ENCODE measurements at places on chromosomes 11 and 22.

DNA sequence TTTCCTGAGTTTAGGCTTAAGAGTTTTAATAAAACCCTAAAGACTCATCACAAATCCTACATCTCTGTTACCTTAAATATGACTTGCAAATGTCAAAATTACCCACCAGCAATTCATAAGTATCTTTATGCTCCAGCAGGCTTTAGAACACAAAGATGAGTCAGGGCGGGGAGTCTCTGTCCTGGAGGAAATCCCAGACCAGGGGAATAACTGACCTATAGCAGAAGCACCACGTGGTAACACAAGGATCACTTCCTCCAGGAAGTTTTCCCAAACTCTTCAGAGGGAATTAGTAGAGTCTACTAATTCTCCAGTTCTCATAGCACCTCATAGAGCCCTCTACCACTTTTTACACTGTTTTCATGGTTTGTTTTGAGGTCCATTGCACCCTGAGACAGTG, 217.0 kb downstream of the NAV2 start:
- no peak for DNase-seq

GRCh38 chr11:76654298-76654851, 16.2 kb downstream of the LRRC32 start:
- DNase-seq: no peak

GRCh38 chr22:29139965-29140782, 65.5 kb upstream of the EMID1 start:
- no peak for DNase-seq

GRCh38 chr22:24433828-24434470, 6.5 kb downstream of the ADORA2A start:
- peak; percentile 44 for DNase-seq

GRCh38 chr11:115521825-115522224, 17.6 kb upstream of the CADM1 start:
- DNase-seq: no peak

- no peak for DNase-seq
Observed at GRCh38 chr11:134639586-134640330, 227.7 kb upstream of the B3GAT1 start.

DNA sequence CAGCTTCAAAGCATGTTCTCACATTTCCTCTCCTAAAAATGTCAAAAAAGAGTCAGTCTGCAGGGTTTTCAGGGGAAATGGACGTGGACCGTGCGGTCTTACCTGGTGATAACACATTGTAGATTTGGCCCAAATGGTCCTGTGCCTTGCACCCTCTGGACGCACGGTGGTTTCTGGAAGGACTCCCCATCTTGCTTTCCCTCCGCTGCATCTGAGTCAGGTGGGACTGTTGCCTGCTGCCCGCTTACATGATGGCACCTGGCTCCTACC, 1290.1 kb downstream of the TBC1D22A start:
- no peak for DNase-seq

GRCh38 chr11:70713988-70714665, 315.8 kb downstream of the CTTN start:
- no peak for DNase-seq

DNA sequence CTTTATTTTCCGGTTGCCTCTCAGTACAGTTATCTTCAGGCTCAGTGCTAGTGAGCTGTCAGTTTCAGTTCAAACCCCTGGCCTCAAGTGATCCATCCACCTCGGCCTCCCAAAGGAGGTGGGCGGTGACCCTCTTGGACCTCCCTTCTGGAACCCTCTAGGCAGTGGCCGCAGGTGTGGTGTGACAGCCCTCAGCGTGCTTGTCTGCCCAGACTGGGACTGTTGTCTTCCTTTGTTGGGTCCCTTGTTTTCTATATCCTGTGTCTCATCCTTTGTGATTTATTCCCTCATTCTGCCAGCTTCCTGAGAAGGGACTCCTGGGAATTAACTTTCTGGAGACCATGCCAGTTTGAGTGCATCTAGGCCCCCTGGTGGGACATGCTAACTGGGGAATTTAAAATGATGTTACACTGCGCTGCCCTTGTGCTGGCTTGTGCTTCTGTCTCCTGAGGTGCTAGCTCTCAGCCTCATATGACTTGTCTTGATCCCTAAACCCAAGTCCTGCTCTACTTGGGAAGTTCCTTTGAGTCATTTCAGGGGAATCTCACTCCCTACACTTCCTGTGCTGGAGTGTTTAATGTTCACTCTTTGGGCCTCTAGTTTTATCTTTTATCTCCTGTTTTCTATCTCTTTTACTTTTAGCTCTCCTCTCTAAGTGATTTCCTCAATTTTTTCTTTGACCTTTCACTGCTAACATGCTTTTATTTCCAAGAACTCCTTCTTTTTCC, 19.4 kb downstream of the MED15 start:
- no peak for DNase-seq

DNA sequence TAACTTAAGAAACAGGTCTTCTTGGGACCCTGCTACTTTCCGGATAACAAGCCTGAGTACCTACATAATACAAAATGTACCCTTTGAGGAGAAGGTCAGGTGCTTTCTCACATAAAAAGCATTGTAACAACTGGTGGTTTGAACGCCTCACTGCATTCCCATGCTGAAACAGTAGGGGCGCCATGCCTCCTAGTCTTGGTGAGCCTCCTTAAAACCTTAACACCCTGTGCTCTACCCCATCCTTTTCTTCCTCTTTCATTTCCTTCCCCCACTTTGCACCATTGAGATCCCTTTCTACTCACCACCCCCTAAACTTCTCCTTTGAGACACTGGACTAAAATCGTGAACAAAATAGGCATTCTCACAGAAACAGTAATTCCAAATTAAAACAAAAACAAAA, 729.3 kb downstream of the NTM start:
- no peak for DNase-seq

DNA sequence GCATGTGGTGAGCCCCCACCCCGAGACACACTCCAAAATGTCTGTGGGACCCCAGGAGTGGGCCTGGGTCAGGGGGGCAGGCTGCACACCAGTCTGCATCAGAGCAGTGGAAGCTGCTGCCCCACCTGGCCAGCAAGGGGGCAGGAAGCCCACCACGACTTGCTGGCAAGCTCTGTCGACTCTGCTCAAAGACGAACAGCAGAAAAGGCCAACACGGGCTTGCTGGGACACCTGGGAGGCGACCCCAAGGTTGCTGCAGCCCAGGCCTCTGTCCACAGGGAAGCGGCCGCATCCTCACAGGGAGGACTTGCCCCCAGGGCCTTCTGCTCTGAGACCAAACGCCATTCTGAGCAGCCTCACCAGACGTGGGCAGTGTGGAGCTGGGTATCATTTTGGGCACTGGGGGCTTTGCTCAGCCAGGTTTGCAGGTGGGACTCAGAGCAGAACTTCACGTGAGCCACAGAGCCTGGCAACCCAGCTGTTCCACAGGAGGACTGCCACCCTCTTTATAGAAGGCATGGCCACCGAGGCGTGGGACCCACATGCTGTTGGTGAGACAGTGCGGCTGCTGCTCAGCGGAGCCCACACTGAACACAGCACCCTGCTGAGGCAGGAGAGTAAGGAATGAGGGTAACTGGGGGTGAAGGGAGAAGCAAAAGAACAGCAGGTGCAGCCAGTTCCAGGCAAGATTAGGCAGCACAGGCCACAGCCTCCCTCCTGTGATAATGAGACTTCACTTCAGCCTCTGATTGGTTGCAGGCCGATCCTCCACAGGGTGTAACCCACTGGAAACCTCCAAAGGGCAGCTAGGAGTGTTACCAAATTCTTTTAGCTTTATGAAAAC, 11.0 kb downstream of the IL17REL start:
- DNase-seq: no peak

- DNase-seq: no peak
Observed at GRCh38 chr22:19691007-19691720, 23.1 kb upstream of the SEPTIN5 start.

- DNase-seq: peak; percentile 34
Observed at GRCh38 chr11:86182976-86183584, 61.5 kb upstream of the EED start.

DNA sequence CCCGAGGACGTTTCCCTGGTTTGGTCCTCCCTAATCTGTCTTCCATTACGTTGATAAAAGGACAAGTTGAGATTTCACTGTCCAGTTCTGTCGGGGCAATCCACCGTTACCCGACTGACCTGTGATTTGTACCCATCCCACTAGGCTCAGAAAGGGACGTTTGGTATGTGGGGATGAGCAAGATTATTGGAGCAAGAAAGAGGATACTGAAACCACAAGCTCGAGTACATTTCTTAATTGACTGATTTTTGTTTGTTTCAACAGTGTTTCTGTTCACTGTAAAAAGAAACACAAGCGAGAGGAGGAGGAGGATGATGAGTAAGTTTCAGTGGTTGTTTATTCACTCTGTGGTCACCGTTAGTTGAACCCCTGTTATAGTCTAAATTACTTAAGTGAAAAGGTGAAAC, 969 bp downstream of the CCDC117 start:
- no peak for DNase-seq

- DNase-seq: no peak
Observed at GRCh38 chr22:25448435-25449051, 115.9 kb upstream of the GRK3 start.

GRCh38 chr11:87712802-87713202, 462.4 kb downstream of the RAB38 start:
- no peak for DNase-seq

GRCh38 chr11:72426103-72426757, 8.1 kb downstream of the CLPB start:
- no peak for DNase-seq

DNA sequence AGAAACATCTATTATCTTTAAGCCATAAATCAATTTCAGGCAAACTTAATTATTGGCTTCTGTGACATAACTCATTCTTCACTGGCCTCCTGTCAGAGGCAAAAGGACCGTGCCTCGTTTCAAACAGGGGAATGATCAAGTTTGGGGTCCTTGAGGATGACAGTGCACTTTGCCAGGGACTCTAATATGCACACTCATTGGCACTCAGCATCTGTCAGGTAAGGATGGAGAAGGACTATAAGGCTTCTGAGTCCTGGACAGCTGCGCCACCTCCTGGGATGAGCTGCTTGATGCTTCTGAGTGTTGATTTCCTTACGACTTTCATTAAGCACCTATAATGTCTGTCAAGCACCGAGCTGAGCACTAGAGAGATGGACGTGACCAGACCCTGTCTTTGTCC, 20.2 kb downstream of the BPIFC start:
- DNase-seq: peak; percentile 4

GRCh38 chr11:86664930-86665329, 7.5 kb downstream of the ME3 start:
- no peak for DNase-seq

DNA sequence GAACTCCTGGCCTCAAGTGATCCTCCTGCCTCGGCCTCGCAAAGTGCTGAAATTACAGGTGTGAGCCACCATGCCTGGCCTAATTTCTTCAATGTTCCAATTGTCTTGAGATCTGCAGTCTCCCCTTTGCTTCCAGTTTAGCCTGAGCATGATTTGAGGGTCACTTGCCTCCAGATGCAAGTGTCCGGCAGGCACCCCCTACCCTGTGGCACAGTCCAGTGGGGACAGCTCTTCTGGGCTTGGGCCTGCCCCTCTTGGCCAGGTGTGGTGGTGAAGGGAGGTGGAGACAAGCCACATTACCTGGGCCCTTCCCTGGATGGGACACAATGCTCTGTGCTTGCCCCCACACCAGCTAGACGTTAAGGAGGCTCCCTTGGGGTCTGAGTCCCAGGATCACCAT, 21.3 kb upstream of the CACNG2 start:
- DNase-seq: no peak

GRCh38 chr11:19448651-19449050, 207.9 kb upstream of the E2F8 start:
- DNase-seq: no peak

DNA sequence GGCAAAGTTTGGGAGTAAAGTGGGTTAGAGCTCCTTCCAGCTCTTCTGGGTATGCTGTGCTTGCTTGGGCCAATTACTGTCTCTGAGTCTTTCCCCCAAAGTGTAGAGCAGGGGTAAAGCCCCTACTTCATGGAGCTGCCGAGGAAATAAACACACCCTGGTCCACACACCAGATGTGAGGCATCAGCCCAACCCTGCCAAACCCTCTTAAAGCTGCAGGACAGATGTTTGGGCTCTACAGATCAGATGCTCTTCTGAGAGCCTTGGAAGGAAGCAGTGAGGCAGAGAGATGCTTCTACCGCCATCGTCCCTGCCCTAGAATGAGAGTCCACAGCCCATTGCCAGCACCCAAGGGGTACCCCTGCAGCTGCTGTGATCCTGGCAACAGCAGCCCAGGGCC, 64.7 kb downstream of the ELFN2 start:
- DNase-seq: no peak

DNA sequence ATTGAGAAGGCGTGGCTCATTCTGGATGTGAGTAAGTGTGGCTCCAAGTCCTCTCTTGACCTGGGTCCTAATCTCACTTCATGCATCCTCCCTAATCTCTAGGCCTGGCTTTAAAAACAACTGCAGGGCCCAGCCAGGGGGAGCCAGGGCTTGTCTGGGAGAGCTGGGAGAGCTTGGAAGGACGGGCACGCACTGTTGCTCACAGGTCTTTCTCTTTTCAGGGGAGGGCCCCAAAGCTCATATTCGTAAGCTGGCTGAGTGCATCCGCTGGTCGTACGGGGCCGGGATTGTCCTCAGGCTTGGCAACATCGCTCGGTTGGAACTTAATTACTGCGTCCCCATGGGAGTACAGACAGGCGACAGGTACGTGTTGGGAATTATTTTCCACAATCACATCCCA, 34.1 kb upstream of the PARVB start:
- no peak for DNase-seq

- DNase-seq: no peak
Observed at GRCh38 chr22:40107244-40107643, 70.5 kb upstream of the TNRC6B start.

- no peak for DNase-seq
Observed at GRCh38 chr11:97118614-97119200, 728.9 kb downstream of the JRKL start.

DNA sequence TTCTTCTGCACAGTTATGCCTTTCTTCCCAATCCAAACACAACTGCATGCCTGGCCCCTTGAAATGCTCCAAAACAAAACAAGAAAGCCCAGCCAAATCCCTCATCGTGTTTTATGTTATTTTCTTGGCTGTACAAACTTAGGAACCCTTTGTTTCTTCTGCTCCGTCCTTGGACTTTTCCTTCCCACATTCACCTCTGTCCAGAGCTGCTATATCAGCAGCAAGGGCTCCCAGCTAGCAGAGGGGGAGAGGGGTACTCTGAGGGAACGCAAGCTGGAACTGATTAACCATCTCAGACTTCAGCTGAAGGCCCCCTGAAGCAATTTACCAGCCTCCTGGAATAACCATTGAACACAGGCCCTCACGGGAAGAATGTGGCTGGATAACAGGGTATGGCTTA, 214.7 kb downstream of the TENM4 start:
- DNase-seq: no peak
